Retina (tissue), 1 donor: ENCODE measurements at places on chromosomes 11 and 22.
A peak's percentile ranks its signal among the peaks of the same experiment; 100 is the strongest.

DNA sequence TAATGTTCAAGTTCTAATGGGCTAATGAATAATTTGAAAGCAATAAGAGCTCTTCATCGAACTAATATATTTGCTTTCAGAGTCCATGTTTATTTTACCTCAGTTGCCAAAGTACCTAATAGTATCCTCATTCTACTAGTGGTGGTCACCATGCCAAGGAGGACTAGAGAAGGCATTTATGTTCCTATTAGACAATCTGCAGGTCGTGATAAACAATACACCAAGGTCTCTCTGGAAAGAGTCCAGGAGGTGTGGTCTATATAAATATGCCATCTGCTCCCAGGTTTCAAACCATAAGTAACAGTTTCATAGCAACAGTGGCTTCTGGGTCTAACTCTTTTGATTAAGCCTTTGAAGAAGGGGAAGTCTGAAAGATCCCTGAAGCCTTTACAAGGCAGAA is 42.9 kb downstream of the ARFGAP3 start:
- DNase-seq = no peak

DNA sequence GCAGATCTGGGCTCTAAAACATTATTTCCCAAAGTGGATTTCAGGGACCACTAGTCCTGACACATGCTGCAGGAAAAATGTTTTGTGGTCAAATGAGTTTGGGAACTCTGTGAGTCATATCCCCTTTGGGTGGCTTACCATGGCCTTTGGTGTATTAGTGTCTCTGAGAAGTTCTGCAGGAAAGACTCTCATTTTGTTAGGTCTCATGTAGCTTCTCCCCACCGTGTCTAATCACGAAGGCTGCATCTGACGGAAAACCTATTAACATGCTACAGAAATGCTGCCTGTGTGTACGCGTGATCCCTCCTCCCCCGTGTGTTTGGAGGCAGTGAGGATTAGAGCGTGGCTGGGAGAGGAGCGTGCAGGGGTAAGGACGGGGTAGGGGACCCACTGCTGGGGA is 191.7 kb downstream of the ST3GAL4 start:
- no peak for DNase-seq

DNA sequence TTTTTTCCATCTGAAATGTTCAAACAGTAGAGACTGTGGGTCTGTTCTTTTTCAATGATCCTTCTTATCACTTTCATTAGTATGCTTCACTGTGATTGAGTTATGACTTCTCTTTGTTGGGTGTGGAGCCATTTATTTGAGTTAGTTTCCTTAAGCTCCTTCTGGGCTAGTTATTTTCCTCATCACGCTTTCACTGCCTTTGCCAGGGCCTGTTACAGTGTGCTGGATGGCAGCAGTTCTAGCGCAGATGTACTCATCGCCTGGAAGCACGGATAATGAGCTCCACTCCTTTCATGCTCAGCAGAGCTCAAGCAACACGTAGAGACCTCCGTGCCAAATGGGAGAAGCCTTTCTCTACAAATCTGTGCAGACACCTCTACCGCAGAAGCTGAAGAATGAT is 7.0 kb upstream of the ARHGAP42 start:
- DNase-seq = peak; percentile 56

DNA sequence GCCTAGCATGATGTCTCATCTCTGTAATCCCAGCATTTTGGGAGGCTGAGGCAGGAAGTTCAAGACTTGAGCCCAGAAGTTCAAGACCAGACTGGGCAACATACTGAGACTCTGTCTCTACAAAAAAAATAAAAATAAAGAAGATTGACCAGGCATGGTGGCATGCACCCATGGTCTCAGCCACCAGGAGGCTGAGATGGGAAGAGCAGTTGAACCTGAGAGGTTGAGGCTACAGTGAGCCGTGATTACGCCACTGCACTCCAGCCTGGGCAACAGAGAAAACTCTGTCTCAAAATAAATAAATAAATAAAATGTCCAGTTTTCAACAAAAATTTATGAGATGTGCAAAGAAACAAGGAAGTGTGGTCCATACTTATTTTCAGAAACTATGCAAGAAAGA is 28.3 kb downstream of the EFCAB6 start:
- DNase-seq = no peak

- no peak for DNase-seq
These were observed 17.1 kb upstream of the SYTL2 start for GRCh38 chr11:85827748-85828639.

- DNase-seq = peak; percentile 83
These were observed at the start of gene ST3GAL4 for GRCh38 chr11:126355324-126355925. Gene ST3GAL4, plus strand, starts transcription at chr11:126355686. Its CDS starts 50,470 bp downstream, at chr11:126406156.

DNA sequence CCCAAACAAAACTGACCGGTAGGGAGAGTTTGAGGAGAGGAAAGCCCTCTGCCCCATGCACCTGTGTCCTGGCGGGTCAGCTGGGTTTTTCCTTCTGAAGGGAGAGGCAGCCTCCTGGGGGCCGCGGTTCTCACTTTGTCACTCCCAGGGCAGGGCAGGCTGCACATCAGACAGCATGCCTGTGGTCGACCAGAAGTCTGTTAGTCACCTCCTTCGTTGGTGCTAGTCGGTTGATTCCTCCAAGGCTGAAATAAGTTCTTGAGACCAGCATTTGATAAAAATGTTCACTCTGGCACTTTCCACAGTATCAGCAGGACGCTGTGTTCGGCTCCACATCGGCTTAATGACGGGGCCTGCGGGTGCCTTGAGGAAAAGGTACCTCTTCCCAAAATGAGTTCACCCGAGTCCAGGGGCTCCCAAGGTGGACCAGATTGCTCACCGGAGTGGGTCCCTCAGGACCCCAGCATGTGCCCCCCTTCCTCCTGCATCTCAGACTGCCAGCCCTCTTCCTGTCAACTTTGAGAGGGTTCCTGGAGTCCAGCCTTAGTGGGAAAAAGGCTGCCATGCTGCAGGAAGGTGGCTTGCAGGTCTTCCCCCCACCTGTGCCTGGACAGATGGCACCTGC is 373.7 kb upstream of the B3GAT1 start:
- DNase-seq = no peak

- no peak for DNase-seq
These were observed 840 bp downstream of the VPREB3 start for GRCh38 chr22:23753385-23753784.

DNA sequence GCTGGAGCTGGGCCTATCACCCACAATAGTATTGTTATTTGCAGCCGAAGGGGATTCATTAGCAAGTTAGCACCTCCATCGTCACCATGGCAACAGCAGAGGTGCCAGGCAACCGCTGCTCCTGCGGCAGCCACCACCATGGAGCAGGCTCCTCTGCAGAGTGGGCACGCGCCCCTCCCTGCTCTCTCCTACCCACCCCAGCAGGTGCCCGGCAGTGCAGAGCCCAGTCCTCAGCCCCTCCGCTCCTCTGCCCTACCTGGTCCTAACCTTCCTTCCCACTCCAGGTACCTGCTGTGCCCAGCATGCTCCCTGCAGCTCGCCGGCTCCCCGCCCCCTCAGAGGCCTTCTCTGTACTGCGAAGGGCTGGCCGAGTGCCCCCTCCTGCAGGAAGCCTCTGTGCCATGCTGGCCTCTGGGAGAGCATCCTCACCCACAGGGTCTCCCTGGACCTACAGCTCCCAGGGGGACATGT is 3.6 kb downstream of the DUSP8 start:
- no peak for DNase-seq

GRCh38 chr22:35882211-35883030 is 146.2 kb downstream of the RBFOX2 start:
- no peak for DNase-seq

GRCh38 chr11:923691-924405 is 1.8 kb upstream of the AP2A2 start:
- no peak for DNase-seq

DNA sequence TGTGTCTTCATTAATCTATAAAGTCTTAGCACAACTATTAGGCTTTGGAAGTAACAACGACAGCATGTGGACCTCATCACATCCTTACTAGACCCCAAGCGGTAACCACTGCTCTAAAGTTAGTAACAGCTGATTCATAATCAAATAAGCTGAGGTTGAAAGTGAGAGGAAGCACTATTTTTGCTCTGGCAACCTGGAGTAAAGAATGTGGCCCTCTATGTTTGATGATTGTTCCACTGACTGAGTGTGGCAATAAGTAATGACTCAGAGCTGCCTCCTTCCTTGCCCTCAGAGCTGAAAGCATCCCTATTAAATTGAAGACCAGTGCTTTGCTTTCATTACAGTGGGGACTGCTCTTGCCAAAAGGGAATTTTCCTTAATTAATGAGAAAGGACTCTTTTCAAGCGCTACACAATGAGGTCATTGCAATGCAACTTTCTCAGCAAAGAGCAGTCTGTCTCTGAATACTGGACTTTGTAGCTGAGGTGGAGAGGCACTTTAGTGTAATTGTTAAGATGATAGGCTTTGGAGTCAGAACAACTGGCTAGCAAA is 906.1 kb upstream of the RAG2 start:
- DNase-seq = peak; percentile 47

DNA sequence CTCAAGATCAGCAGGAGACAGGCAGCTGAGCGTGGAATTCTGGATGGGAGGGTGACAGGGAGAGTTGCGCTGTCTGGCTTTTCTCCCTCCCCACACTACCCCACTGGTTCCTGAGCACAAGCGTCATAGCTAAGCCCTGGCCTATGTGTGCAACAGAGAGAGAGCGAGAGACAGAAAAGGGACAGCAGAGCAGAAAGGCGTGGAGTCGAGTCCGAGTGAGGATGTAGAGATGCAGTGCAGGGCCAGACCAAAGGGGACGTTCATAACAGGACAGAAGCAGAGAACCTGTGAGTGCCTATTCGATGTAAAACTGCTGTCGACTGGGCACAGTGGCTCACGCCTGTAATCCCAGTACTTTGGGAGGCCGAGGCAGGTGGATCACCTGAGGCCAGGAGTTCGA is 94.0 kb upstream of the TMEM45B start:
- DNase-seq = no peak

- DNase-seq = no peak
These were observed 95.4 kb downstream of the MORC2 start for GRCh38 chr22:30873086-30873650.

GRCh38 chr11:10752061-10752460 is 1.0 kb downstream of the CTR9 start:
- DNase-seq = no peak

- DNase-seq = no peak
These were observed 350.2 kb downstream of the LARGE1 start for GRCh38 chr22:33570110-33570509.

DNA sequence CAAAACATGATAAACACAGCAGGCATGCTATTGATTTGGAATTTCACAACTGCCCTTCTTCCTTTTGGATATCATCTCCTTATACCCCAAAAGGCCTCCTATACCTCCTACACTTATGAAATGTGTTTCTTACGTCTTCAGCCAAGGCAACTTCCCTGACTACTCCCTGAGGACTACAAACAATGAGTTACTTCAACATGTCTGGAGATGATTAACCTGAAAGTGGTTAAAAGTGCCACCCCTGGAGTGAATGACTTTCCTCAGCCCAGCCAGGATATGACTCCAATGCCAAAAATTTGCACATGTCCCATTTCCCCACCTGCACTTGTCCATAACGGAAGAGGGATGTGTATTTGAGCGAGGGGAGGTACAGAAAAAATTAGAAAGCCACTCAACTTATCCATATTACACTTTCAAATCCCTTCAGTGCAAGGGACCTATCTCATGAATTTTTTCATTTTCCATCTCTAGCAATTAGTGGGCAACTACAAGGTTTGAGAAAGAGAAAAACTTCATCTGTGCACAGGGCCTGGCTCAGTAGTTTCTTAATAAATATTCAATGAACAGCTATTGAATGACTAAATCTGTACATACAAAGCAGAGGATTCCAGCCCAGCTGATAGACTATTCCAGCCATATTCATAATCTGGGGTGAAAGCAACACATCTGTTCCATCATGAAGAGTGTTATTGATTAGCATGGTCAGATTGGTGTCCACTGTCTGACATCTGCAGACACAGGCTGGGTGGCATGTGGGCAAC is 36.8 kb downstream of the KIRREL3 start:
- no peak for DNase-seq

- no peak for DNase-seq
These were observed 21.5 kb downstream of the IGLL5 start for GRCh38 chr22:22908941-22909604.

DNA sequence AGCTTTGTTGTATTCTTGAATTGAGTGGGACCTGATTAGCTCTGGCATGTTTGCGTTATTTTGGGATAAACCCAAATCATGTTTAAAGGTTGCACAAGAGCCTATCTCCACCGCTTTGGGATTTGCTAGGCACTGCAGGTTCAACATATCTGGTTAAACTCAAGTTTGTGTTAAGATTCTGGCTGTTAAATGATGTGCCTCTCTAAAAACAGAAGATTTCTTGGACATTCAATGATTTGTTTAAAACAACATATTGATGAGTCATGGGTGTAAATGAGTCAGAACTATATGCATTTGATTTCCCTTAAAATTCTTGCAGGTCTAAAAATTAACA is 67.4 kb downstream of the AMOTL1 start:
- no peak for DNase-seq

GRCh38 chr22:44930711-44931035 is 79.1 kb downstream of the PHF21B start:
- DNase-seq = no peak

DNA sequence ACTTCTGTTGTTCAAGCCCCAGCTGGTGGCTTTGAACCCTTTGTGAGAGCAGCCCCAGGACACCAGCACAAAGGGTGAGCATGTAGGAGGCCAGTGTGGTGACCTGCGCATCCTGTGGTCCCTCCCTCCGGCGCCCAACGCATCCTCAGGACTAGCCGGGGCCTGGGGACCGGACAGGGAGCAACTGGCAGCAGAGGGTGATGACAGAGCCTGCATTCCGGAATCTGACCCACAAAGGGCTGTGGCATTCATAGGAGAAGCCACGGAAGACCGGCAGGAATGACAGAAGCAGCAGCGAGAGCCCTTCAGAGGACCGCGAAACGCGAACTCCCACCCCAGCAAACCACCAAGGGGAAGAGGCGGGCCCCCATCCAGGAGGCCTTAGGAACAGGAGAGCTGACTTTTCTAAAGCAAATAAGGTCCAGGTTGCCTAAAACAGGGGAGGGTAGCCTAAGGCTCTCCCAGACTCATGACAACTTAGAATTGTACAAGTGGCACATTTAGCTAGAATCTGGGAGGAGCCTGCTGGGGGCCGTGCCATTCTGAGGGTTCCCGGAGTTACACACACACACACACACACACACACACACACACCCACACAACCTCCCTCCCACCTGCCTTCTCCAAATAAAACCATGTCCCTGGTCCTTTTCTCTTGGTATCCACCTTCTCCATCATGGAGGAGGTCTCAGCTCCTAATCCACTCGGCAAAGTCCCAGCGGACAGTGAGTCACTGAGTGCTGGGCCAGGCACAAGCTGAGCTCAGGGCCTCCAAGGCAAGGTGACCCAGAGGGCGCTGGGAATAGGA is 232.7 kb downstream of the CTTN start:
- DNase-seq = no peak

DNA sequence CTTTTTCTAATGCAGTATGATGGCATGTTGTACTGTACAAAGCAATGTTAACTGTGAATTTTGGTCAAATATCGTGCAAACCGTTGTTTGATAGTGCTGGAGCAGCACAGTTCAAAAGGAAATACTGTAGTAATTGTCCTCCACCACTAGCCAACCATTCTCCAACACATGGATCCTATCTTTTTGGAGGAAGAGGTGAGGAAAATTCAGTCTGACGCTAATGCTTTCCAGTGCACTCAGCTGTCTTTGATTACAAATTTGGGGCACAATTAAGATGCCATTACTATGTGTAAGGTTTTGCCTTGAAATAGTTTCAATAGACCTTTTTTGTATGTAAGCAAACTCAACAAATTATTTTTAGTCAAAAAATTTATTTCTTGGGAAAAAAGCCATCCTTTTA is 240.5 kb upstream of the CCDC179 start:
- no peak for DNase-seq
